ENCODE measurements at places on chromosomes 7 and 10.

DNA sequence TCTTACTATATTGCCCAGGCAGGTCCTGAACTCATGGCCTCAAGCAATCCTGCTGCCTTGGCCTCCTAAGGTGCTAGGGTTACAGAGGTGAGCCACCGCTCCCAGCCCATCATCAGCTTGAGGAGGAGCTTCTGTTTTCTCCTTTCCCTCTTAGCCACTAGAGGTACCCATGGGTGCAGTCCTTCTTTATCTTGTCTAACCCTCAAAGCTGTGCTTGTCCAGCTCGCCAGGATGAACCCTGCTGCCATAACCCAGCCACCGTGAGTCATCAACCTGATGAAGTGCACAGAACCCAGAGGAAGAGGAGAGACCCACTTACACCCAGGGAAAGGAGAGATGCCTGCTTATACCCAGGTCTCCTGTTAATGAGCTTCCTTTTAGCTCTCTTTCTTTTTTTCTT, 133.4 kb downstream of the CUL2 start:
- DNase-seq, result no peak

DNA sequence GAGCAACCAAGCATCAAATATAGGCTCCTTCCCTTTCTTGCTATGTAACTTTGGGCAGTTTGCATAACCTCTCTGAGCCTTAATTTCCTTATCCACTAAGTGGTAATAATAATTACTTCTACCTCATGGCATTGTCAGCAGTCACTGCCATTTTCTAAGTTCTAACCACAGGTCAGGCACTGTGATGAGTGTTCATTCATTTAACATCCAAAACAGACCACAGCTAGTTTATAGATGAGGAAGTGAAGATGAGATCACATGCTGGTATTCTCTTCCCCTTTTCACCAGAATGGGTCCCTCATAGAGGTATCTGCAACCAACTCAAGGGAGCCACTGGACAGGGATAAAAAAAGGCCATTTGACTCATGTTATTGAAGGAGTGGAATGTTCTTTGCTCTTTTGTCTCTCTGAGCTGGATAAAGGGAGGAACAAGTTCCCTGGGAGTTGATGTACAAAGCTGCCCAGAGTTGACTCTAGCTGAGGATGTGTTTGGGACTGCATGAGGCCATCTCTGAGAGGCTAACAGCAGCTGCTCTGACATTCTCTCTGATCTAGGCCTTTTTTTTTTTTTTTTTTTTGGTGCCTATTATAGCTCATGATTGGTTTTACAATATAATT, 65.0 kb downstream of the DNAJC12 start:
- DNase-seq, result no peak

DNA sequence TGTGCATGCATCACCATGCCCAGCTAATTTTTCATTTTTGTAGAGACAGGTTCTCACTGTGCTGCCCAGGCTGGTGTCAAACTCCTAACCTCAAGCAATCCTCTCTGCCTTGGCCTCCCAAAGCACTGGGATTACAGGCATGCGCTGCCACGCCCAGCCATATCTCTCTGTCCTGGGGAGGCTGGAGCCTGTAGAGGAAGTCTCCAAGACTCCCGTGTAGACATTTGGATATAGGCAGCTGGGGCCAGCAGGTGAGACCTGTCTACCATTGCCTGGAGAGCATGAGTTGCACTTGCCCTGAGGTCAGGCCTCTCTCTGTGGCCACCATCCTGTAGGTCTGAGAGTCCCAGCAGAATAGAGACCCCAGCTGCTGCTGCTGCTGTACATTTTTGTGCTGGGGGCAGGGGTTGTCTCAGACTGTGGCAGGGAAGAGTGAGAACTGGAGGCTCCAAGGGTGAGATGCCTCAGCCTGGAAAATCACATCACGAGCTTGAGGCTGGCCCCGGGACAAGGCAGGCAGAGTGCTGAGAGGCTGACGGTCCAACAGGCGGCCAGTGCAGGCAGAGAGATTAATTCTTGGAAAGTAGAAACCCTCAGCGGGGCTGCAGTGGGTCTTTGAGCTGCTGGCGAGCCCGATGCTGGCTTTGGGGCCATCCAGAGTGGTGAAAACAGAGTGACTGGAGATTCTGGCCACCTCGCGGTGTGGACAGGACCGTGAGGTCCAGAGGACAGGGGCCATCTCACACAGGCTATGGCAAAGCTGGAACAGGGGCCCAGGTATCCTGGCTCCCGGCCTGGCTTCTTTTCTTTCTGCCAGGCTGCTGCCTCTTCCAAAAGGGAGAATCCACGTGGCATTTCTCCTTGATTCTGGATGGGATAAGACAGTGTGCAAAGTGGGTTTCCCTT, 60.9 kb downstream of the TMEM270 start:
- DNase-seq, result no peak

DNA sequence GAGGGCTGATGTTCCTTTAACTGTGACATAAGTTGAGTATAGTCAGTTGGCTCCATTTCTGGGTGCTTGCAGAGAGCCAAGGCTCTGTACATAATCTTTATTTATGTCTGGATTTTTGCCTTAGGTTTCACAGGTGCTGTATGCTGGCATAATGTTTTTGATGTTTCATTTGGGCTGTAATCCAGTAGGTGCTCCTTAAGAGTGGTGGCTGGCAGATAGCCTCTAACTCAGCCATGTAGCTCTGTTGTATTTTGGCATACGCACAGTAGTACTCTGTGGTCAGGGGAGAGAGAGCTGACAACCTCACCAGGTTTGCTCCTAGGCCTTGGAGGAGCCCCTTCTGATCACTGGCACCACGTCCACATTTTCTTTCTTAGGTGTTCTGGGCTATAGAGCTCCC, 61.1 kb downstream of the RNF133 start:
- no peak for DNase-seq

- DNase-seq, result no peak
Observed at GRCh38 chr7:105621617-105622016, 40.3 kb upstream of the EFCAB10 start.

GRCh38 chr7:25845464-25845863, 306.5 kb upstream of the NFE2L3 start:
- no peak for DNase-seq

- no peak for DNase-seq
Observed at GRCh38 chr7:156777364-156778069, 115.5 kb downstream of the LMBR1 start.

DNA sequence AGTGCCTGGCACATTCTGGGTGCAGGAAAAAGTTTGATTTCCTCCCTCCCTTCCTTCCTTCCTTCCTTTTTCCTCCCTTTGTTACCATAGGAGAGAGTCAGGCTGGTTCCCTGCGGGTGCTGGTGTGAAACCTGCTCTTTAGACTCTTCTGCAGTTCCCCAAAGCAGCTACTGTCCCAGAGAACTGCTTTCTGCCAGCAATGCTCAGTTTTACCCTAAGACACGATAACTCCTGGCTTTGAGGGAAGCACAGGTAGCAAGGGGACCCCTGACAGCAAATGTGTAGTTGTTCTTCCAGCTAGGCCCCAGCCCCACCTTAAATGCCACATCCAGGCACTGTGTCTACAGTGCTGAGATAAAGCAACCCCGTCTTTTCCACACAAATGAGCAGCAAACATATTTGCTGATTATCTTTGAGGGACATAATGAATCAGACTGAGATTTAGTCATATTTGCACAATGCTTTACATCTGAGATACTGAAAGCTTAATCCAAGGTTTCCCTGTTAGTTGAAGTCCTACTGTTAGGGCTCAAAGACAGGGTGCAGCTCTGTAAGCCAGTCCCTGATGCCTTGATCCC, 55.5 kb downstream of the MET start:
- no peak for DNase-seq

Data from HepG2 (cell line).